ENCODE measurements at places on chromosomes 7 and 10. TPM values are rescaled to one million over a fixed set of nuclear protein-coding genes. Genes with fewer than 3 reads are reported as not detected.

Gene ELAPOR2
- total RNA-seq = 17.3 TPM

Gene GPRIN2
- total RNA-seq = not detected

Gene NPFFR1
- total RNA-seq = not detected

Gene MYH16
- 0.87 TPM for total RNA-seq

Gene TNRC18
- total RNA-seq = 80.8 TPM

Gene LRRC4
- not detected for total RNA-seq

Gene FGF8
- 0.40 TPM for total RNA-seq

Gene TRIM50
- total RNA-seq = not detected

Gene ANKRD61
- total RNA-seq = 0.19 TPM

Gene FAM20C
- total RNA-seq = 87.9 TPM

Gene TAS2R4
- total RNA-seq = 0.05 TPM

Gene TAS2R3
- total RNA-seq = 0.16 TPM

Gene PNLIP
- not detected for total RNA-seq

Gene FAM131B
- 2.4 TPM for total RNA-seq

Gene ACTL6B
- not detected for total RNA-seq

Gene BMPER
- 0.37 TPM for total RNA-seq

Gene NME8
- total RNA-seq = not detected

Gene PTPN12
- total RNA-seq = 35.5 TPM

Data from A375 (cell line).